ACHN (cell line): ENCODE measurements at places on chromosomes 3 and 15.

DNA sequence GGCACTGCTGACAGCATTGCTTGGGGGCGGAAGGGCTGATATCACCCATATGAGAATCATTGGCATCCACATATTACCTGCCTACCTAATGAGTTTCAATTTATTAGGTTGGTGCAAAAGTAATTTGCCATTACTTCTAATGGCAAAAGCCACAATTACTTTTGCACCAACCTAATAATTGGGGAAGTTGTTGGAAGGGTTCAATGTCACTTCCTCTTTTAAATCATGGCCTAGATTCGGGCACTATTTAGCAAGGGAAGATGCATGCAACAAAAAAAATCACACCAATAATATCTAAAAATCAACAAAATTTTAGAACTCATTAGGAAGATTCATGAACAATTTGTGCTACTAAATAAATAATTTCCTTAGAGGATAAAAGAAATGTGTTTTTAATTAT lies 56.0 kb upstream of the AGTR1 start:
- no peak for DNase-seq

- DNase-seq = no peak
Observed at GRCh38 chr15:70561885-70562284, 201.5 kb downstream of the UACA start.

GRCh38 chr15:38196076-38196475 lies 56.6 kb upstream of the SPRED1 start:
- no peak for DNase-seq

GRCh38 chr15:64667736-64668161 lies 107.6 kb downstream of the RBPMS2 start:
- peak; percentile 37 for DNase-seq

DNA sequence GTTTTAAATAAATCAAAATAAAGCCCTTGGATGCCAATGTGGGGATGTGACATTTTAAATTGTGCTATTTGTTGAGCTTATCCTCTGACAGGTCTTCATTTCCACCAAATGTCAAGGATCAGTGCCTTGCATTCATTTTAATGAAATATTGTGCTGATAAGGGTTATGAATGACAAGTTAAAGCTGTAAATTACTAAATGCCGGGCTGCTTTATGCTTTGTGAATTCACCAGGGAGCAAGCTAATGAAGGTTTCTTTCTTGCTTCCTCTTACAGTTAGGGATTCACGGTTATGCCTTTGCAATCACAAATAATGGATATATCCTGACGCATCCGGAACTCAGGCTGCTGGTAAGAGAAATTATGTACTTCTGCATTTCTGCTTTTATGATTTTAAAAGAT lies 81.7 kb downstream of the LRTM1 start:
- DNase-seq = no peak

DNA sequence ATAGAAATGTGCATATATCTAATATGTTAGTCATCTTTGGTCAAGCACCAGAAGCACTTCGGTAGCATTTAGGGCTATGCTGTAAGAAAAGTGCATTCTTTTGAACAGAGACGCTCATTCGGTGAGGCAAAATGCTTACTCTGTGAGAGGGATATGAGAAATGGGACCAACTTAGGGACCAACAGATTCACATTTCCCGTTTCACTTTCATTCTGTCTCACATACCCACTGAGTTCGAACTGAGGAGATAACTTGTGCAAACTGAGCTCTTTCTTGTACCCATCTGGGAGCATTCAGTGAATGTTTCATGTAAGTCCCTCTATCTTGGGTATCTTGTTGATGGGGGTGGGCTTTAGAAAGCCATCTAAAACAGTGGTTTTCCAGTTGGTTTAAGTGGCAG lies 135.3 kb downstream of the FEZF2 start:
- DNase-seq = no peak

DNA sequence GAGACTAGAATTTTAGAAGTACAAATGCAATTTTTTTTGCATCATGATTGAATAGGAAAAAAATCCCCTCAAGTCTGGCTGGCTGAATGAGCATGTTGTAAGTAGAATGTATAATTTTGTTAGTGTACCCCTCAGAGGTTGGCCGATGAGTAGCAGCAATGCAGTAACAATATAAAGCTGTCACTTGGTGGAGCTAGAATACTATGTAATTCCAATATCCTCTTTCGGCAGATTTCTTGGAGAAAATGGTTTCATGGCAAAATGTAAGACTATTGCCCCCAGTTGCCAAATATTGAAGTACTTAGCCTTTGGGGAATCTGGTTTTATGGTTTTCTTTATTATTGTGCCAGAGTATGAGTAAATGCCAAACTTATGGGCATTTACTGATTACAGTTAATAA lies 39.8 kb upstream of the SGO1 start:
- DNase-seq = peak; percentile 31

DNA sequence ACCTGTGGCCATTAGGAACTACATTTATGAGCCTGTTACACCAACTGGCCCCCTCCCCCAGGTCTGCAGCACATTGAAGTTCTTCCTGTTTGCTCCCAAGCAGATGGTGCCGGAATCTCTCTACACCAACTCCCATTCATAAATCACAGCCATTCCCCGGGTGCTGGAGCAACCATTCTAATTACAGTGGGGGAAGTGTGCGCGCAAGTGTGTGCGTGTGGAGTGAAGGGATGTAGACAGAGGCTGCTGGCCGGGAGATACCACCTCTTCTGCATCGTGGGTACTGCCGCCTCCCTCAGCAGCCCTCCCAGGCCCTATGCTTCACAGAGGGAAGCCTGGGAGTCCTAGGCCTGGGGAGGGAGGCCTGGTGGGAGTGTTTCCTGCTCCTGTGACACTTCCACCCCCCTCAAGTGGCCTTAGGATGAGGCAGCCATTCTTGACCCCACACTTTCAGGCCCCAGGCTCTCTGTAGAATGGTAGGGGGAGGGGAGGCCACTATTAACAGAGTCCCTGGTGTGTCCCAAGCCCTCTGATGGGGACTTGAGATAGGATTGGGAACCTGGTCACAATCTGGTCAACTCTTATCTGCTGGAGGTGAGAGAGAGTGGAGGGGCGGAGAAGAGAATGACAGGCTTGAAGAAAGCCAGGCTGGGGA lies 69.1 kb downstream of the MAGEF1 start:
- no peak for DNase-seq

GRCh38 chr15:77034695-77035489 lies 36.0 kb downstream of the TSPAN3 start:
- peak; percentile 25 for DNase-seq

DNA sequence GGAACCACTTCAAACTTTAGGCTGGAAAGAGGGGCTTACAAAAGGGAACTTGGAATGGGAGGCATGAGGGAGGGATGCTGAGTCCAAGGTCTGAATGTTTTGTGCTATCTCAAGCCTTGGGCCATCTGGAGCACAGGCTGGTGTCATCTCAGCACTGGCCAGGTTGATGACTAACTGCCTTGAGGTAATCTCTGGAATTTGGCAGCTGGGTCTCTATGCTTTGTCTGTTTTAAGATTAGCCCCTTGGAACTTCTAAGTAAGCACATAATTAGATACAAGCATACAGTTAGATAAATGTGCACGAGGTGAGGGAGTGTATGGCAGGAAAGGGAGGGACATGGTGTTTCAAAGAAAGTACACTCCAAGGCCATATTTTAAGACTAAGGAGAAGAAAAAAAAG lies 252.4 kb upstream of the CCDC54 start:
- no peak for DNase-seq

GRCh38 chr3:76958274-76958673 lies 81.6 kb upstream of the ROBO2 start:
- no peak for DNase-seq

DNA sequence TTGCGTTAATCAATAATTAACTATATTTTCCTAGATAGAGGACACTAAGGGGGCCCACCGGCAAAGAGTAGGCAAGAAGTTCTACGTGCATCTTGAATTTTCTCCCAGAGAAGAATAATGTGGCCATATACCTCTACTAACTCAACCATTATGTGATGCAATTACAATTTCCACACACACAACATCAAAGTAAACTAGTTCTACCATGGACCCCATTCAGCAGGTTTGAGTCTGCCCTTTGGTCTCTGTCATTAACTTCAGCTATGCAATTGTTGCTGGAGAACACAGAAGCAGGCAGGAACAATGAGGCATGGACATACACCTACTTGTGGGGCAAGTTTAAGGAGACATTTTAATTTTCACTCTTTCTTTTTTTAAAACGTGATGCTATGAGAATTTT lies 705.9 kb downstream of the PDCD6IP start:
- no peak for DNase-seq

GRCh38 chr3:149501524-149501923 lies 27.0 kb downstream of the TM4SF4 start:
- peak; percentile 57 for DNase-seq

GRCh38 chr3:143531101-143531500 lies 317.2 kb downstream of the SLC9A9 start:
- no peak for DNase-seq

DNA sequence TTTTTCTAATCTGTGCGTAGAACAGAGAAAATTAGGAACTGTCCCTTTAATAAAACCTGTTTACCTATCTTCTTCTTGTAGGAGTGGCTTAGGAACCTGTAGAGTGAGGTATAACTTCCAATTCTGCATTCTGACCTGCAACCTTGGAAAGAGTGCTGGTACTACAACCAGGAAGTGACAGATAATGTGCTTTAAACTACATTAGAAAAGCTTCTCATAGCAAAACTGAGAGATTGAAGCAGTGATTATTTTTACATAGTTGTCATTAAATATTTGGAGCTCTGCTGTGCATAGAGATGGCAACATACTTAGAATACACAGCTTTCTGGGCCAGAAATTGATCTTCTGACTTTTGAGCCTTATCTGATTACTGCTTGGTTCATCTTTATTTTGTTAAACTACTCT lies 50.4 kb upstream of the ZDHHC23 start:
- no peak for DNase-seq

DNA sequence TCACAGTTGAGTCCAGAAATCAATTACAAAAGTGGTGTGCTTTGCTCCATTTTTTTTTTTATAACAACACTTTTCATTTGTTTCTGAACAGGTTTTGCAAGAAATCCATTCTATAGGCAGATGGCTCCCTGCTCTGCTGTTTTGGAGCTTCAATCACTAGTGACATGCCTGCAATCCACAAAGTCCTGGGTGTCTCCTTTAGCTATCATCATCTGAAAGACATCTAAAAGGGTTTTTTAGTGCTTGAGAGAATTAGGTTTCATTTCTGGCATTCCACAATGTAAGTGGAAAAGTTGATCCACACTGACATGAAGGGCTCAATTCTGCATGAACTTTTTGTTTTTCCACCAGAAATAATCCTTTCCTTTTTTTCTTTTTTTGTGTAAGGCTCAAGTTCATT lies 24.0 kb upstream of the MEIS2 start:
- DNase-seq = no peak

GRCh38 chr3:11641683-11642430 lies 1.9 kb downstream of the VGLL4 start:
- peak; percentile 34 for DNase-seq

- peak; percentile 65 for DNase-seq
Observed at GRCh38 chr15:38690719-38691332, 126.2 kb upstream of the RASGRP1 start.

DNA sequence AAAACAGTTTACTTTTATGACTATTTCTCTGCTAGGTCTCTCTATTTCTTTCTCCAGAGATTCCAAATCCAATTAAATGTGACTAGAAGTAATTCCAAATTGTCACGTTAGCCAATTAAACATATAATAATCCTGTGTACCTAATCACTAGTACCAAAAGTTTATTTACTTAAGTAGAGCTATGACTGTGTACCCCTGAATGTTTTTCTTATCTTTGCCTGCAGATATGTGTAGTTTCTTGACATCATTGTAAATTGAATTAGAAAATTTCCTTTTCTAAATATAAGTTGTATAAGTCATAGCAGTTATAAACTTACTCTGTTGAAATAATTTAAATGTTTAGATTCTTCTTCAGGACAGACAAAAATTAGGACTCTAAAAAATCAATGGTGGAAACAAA lies 163.3 kb downstream of the SPATA16 start:
- no peak for DNase-seq

DNA sequence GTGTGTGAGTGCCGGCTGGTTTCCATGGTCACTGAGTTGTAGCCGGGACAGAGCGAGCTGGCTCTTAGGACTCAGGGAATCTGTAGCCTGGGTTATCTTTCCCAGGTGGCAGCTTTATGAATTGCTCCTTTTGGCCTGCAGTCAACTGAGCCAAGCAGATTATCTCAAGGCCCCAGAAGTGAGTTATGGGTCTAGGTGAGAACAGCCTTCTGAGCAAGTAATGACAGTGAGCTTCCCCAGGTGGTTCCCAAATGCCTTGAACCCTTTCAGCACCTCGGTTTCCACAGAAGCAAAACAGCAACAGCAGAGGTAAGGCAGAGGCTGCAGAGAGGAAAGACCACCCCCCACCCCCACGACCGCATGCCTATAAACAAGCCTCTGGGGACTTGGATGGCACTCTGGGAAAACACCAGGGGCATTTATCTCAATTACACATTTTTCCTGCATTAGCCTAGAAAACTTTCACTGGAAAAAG lies 56.7 kb upstream of the DGKG start:
- no peak for DNase-seq
